Smooth muscle cell of bladder (primary cell): ENCODE measurements at places on chromosomes 1 and 21. TPM values are rescaled to one million over a fixed set of nuclear protein-coding genes. Genes with fewer than 3 reads are reported as not detected.

The LDLRAD1 gene
- total RNA-seq = not detected in 2 replicates

The SRGAP2B gene
- total RNA-seq = 20.6 and 44.7 TPM in 2 replicates

The PTGFR gene
- 48.5 and 61.8 TPM in 2 replicates for total RNA-seq

The CELA2A gene
- 0.14 and 0.37 TPM in 2 replicates for total RNA-seq

The MAB21L3 gene
- total RNA-seq = 0.28 TPM in 2 replicates

The SLC45A1 gene
- 1.7 and 2.0 TPM in 2 replicates for total RNA-seq

The SLAMF9 gene
- total RNA-seq = 0.28 and 0.46 TPM in 2 replicates

The FAM89A gene
- 8.4 and 11.2 TPM in 2 replicates for total RNA-seq

The UBIAD1 gene
- total RNA-seq = 4.6 and 5.5 TPM in 2 replicates

The KLHDC7A gene
- total RNA-seq = not detected in 2 replicates

The SLC22A15 gene
- 6.8 and 10.5 TPM in 2 replicates for total RNA-seq

The KCNA2 gene
- total RNA-seq = under 0.01 TPM in 1 of 2 replicates, not detected in the other

The FNDC10 gene
- 0.43 and 0.92 TPM in 2 replicates for total RNA-seq

The TMPRSS15 gene
- total RNA-seq = not detected in 2 replicates

The BMP8B gene
- total RNA-seq = not detected in 2 replicates

The SNX7 gene
- total RNA-seq = 48.1 and 52.4 TPM in 2 replicates

The PDZK1IP1 gene
- total RNA-seq = not detected in 2 replicates

The CD34 gene
- 0.14 and 0.28 TPM in 2 replicates for total RNA-seq

The BRWD1 gene
- 48.1 and 62.4 TPM in 2 replicates for total RNA-seq

The PLPPR4 gene
- 0.43 and 0.74 TPM in 2 replicates for total RNA-seq

The SPRR1A gene
- total RNA-seq = not detected in 2 replicates

The PCSK9 gene
- total RNA-seq = 13.7 and 14.6 TPM in 2 replicates

The TOMM20 gene
- total RNA-seq = 78.2 and 89.9 TPM in 2 replicates

The XCL2 gene
- not detected in 2 replicates for total RNA-seq

The LCE1F gene
- not detected in 2 replicates for total RNA-seq

The FCRL4 gene
- not detected in 2 replicates for total RNA-seq

The CFAP74 gene
- total RNA-seq = not detected in 2 replicates

The CASZ1 gene
- under 0.01 and 0.14 TPM in 2 replicates for total RNA-seq

The MIXL1 gene
- total RNA-seq = not detected in 2 replicates

The OR2W3 gene
- total RNA-seq = not detected in 2 replicates

The CR1L gene
- not detected in 2 replicates for total RNA-seq

The CD101 gene
- 0.09 and 0.14 TPM in 2 replicates for total RNA-seq

The CASQ2 gene
- total RNA-seq = under 0.01 TPM in 2 replicates

The PBX1 gene
- total RNA-seq = 85.3 and 86.3 TPM in 2 replicates

The CNIH3 gene
- total RNA-seq = 3.6 and 6.8 TPM in 2 replicates

The MROH9 gene
- 0.09 TPM in 1 of 2 replicates, not detected in the other for total RNA-seq
